ENCODE measurements at places on chromosomes 11 and 22.

DNA sequence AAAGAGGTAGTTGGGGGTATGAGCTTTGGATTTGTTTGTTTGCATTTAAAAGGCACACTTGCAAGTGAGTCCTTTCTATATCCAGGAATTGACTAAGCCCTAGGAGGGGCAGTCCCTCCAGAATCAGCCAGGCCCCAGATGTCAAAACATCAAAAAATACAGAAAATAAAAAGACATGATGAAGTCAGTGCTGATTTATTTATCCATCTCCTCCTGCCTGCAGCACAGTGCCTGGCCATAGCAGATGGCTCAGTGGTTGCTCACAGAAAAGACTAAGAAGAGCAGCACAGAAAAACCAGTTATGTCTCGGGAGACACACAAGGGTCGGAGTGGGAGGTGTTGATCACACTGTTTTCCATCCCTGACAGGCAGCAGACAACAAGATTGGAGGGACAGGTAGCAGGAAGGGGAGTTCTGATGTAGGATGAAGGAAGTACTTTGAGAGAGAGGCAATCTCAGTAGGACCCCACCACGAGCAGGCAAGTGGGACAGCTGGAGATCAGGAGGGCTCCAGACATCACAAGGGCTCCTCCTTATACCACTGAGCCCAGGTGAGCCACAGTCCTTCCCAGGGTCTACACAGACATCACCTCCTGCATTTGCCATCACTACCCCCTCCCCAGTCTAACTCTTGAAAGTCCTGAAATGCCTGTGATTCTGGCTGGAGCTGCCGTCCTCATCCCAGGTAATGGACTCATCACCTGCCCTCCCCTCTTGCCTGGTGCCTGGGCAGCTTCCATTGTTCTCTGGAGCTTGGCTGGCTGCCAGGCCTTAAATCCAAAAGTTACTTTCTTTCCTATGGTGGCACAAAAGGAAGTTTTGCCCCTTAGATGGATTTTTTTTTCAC, 32.3 kb downstream of the TMPRSS5 start:
- DNase-seq = no peak

GRCh38 chr11:36343436-36343835, 47.3 kb downstream of the PRR5L start:
- DNase-seq = no peak

DNA sequence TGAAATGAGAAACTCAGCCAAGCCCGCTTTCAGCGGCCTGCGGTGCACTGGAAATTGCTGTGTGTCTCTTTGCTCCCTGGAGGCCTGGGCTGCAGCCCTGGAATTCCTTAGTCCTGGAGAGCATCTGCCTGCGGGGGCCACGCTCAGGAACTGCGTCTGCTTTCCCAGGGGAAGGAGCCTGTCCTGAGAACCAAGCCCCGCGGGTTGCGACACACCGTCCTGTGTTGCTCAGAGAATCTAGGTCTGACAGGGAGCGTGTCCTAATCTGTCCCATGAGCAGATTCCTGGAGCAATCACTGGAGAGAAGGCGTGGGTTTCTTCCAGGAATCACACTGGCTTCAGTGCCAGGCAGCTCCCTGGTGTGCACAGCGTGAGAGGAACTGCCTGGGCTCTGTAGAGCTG, 708.1 kb downstream of the BRD1 start:
- DNase-seq = no peak

GRCh38 chr11:62119569-62119968, 4.2 kb upstream of the INCENP start:
- no peak for DNase-seq

DNA sequence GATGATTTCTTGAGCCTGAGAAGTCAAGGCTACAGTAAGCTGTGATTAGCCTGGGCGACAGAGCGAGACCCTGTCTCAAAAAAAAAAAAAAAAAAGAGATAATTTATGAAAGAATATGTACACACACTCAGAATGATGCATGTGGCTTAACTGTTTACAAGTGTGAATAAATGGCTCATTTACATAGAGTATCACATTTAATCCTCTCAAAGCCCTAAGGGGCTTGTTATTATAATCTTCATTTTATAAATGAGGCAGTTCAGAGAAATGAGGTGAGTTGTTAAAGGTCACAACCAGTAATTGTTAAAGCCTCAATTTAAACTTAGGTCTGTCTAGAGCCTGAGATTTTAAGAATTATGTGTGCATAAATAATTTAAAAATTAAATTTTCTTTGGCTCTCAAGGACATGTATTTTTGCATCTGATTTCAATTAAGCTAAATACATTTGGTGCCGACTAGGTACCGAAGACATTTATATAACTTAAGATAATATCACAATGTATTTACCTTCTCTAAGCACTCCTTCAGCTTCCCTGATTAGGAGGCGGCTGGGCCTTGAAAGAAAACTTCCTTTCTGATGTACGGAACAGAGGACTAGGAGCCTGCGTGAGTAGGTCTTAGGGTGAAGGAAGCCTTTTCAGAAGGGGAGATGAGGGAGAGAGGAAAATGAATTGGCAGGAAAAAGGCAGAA, 28.5 kb upstream of the DDX6 start:
- no peak for DNase-seq

DNA sequence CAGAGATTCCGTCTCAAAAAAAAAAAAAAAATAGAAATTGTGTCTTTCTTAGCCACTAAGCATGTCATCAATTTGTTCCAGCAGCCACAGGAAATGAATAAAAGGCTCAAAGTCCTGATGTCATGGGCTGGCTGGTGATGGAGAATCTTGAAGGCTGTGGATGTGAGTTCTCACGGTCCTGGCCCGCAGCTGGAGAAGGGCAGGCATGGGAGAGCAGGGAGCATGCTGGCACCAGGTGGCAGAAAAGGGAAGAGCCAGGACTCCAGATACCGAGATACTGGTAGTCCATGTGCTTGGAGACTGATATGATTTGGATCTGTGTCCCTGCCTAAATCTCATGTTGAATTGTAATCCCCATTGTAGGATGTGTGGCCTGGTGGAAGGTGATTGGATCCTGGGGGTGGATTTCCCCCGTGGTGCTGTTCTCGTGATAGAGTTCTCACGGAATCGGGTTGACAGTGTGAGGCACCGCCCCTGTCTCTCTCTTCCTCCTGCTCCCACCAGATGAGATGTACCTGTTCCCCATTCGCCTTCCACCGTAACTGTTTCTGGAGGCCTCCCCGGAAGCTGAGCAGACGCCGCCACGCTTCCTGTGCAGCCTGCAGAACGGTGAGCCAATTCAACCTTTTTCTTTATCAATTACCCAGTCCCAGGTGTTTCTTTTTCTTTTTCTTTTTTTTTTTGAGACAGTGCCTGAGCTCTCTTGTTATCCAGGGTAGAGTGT, 18.1 kb downstream of the MRGPRD start:
- no peak for DNase-seq

- no peak for DNase-seq
Observed at GRCh38 chr22:30600921-30601320, 6.1 kb upstream of the TCN2 start.

GRCh38 chr11:72305891-72306585, 62.1 kb upstream of the PHOX2A start:
- DNase-seq = no peak

DNA sequence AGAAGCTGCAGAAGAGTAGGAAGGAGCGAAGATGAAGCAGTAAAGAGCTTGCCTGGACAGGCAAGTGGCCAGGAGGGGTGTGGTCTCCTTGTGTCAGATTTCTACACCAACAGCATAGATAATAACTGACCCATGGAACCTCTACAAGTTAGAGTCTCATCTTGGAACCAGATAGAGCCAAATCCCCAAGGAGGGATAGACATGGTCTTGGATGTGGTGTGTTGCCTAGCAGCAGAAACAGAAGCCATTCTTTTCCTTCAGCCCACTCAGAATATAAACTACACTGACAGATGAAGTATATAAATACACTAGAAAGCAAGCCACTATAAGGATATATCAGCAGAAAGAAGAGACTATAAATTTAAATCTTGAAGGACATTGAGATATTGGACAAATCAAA, 4.3 kb upstream of the CARD16 start:
- DNase-seq = no peak

Measured in activated CD4-positive, alpha-beta T cell treated with anti-CD3 and anti-CD28 coated beads for 24 hours (primary cell).